Astrocyte (in vitro differentiated cells and primary cell): ENCODE measurements at places on chromosomes 4 and X.
A peak's percentile ranks its signal among the peaks of the same experiment; 100 is the strongest.

DNA sequence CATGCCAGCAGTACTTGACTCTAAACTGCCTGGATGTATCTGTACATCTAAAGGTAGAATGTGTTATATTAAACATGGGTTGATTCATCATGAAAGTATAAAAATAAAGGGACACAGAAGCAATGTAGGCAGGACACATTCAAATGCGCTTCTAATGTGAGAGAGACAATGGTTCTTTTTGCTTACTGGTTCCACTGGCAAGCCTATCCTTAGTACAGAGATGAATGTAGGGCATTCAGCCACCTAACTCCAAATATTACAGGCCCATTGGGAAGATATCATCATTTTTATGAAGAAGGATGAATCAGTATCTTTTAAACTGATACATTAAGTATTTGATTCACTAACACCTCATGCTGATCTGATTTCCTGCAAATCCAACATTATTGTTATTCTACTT, 18.0 kb downstream of the CDKL2 start:
- no peak for DNase-seq

DNA sequence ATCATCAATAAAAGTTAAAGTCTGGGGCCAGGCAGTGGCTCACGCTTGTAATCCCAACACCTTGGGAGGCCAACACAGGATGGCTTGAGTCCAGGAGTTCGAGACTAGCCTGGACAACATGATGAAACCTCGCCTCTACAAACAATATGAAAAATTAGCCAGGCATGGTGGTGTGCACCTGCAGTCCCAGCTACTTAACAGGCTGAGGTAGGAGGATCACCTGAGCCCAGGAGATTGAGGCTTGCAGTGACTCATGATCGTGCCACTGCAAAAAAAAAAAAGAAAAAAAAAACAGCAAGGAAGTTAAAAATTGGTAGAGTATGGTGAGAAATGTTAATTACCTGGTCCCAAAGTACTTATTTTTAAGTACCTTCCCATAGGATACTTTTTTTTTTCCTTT, 27.5 kb downstream of the FBXW7 start:
- no peak for DNase-seq

DNA sequence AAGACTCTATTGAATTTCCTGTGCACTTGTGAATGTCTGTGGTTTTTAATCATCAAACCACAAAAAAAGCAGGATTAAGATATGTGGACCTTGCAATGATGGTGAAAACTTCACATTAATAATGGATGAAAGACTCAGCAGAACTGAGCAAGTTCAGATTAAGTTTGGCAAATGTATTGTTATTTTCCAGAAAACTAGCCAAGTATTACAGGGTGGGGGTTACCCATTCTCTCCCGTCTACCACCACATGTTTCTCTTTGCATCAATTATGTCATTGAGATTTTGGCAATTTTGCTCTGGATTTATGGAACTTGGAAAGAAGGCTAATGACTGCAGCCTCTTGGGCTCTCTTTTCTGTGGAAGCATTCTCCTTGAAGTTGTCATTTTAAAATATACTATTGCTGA, 577.1 kb downstream of the ANKRD50 start:
- DNase-seq: peak; percentile 99

- peak; percentile 28 for DNase-seq
Measured at GRCh38 chr4:2135083-2135482, 76.0 kb downstream of the NAT8L start.

- no peak for DNase-seq
Measured at GRCh38 chrX:63400340-63400739, 49.2 kb upstream of the SPIN4 start.

DNA sequence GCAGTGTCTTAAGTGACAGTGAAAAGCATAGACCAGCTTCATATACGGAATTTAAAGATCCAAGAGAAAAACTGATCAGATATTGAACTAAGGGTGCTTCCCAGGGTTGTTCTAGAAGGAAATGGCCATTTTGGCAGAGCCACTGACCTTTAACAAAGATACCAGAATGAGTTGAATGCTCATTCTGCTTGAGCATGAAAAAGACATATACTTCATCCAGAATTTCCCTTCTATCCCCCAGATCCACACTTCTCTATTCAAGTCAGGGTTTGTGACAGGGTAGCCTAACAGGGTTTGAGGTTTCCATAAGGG, 45.6 kb upstream of the FAM9C start:
- DNase-seq: no peak

DNA sequence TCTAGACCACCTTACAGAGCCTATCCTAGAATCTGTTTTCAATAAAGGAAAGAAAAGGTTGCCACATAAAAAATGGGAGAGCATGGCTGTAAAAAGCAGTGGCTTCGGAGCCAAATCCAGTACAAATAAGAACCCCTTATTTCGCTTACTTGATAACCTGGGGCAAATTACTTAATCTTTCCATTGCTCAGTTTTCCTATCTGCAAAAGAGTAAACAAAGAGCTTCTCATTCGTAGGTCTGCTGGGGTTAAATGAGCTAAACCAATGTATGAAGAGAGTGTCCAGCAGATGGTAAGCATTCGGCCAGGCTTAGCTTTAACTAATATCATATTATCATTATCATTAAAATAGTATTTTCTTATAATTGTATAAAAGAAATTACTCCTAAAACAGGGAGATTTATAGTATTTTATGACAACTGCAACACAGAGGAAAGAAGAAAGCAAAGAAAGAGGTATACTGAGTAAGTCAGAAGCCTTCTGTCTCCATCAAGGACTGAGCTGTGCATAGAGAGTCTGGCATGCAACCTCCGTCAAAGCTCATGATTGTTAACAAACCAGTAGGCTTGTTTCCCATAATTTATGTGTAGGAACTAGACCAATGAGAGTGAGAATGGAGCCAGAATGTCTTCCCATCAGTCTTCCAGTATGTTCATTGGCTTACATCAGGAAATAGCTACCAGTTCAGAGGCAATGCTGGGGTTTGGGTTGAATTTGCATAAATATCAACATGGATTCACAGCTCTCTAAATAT, 364.9 kb downstream of the UNC5C start:
- DNase-seq: no peak

GRCh38 chr4:176451443-176451842, 131.7 kb downstream of the SPCS3 start:
- DNase-seq: no peak

GRCh38 chrX:140091125-140091886, 126.0 kb upstream of the CXorf66 start:
- DNase-seq: no peak

DNA sequence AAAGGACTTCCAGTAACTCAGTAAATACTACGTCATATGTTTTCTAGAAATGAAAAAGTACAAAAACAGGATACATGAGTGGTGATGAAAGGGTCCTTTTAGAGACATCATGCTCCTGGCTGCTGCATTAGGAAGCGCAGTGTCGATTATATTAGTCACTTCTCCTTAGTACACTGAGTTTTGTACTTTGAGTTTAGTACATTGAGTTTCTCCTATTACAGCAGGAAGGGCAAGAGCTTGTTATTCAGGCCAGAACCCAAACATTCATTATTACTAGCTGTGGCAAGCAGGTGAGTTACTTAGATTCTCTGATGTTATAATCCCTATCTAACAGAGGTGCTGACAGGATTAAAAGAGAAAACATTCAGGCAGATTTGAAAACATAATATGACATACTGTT, 21.3 kb downstream of the RPGR start:
- no peak for DNase-seq

DNA sequence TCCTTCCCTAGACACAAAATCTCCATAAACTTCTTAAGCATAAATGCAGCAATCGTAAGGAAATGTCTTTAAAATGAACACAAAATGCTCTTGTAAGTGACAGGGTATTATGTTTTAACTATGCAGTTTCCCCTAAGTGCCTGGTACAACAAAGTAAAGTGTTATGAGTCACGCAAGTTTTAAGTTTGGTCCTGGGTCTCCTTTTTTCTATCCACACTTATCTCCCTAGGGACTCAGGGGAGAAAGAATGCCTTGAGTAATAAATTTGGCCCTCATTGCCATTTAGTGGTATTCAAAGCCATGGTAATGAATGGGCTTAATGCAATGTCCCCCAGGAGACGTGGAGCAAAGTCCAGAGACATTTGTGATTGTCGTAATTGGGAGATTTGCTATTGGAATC, 149.1 kb downstream of the MAGEB17 start:
- DNase-seq: no peak

GRCh38 chr4:88467392-88467791, 10.5 kb downstream of the HERC5 start:
- DNase-seq: no peak
